ENCODE measurements at places on chromosomes 11 and 22.

- no peaks in the 10 kb centered on the region for H3K4me1 ChIP-seq
- H3K27ac ChIP-seq: no peak overlapping the region
- DNase-seq: no peak
- no peak overlapping the region for H3K4me3 ChIP-seq
- no peaks in the 10 kb centered on the region for H3K27me3 ChIP-seq
These were observed 15.5 kb downstream of the FLI1 start for GRCh38 chr11:128709402-128709801.

GRCh38 chr11:23078289-23078971, 218.2 kb upstream of the CCDC179 start:
- H3K4me1 ChIP-seq: no peaks in the 10 kb centered on the region
- no peak overlapping the region for H3K27ac ChIP-seq

GRCh38 chr11:28981381-28981780, 873.2 kb downstream of the METTL15 start:
- no peaks in the 10 kb centered on the region for H3K36me3 ChIP-seq
- no peak for DNase-seq
- no peaks in the 10 kb centered on the region for H3K4me1 ChIP-seq
- no peak overlapping the region for H3K27ac ChIP-seq

DNA sequence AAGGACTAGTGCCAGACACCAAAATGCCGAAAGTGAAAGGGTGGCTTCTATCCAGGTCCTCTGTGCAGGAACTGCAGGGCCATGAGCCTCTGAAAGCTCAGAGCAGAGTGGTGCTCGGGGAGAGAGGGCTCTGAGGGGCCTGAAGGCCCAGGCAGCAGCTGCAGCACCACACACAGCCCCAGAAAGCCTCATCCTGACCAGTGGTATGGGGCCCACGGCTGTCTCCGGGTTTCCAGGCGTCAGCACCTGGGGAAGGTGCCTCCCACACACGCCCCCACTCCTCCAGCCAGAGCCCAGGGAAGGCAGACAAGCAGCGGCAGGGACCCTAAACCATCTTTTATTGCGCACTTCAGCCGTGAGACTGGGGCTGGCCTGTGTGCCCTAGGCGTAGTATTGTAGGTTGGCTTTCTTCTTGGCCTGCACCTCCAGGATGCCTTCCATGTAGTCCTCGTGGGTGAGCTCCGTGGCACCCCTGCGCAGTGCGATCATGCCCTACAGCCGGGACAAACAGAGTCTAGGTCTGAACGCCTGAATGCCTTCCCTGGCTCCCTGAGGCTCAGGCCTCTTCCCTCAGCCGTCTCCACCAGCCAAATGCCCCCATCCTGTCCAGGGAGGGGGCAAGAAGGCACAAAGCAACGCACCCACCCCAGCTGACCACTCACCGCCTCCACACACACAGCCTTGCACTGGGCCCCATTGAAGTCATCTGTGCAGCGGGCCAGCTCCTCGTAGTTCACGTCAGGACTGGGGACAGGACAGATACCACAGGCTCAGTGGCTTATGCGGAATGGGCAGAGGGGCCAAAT, 7.6 kb downstream of the PSMC3 start:
- H3K27ac ChIP-seq: no peak overlapping the region
- no peak overlapping the region for H3K4me3 ChIP-seq
- H3K4me1 ChIP-seq: peaks cover 34% of the 10 kb centered on the region
- DNase-seq: no peak
- H3K27me3 ChIP-seq: no peaks in the 10 kb centered on the region

- no peak for DNase-seq
- H3K27me3 ChIP-seq: no peaks in the 10 kb centered on the region
- H3K4me3 ChIP-seq: no peak overlapping the region
- H3K27ac ChIP-seq: no peak overlapping the region
These were observed 66.1 kb downstream of the STK33 start for GRCh38 chr11:8527939-8528338.

- peaks cover 14% of the 10 kb centered on the region for H3K36me3 ChIP-seq
- H3K4me1 ChIP-seq: peaks cover 32% of the 10 kb centered on the region
- no peak for DNase-seq
- peak overlapping the region; percentile 98 for H3K27ac ChIP-seq
- H3K27me3 ChIP-seq: no peaks in the 10 kb centered on the region
These were observed 1.6 kb downstream of the IFITM10 start for GRCh38 chr11:1748636-1749394.

GRCh38 chr11:69390561-69390960, 90.9 kb upstream of the LINC01488 start:
- no peaks in the 10 kb centered on the region for H3K36me3 ChIP-seq
- no peak for DNase-seq
- H3K4me3 ChIP-seq: no peak overlapping the region
- H3K4me1 ChIP-seq: no peaks in the 10 kb centered on the region

- no peaks in the 10 kb centered on the region for H3K36me3 ChIP-seq
- H3K4me3 ChIP-seq: no peak overlapping the region
- H3K4me1 ChIP-seq: no peaks in the 10 kb centered on the region
- no peak for DNase-seq
- no peak overlapping the region for H3K27ac ChIP-seq
These were observed 30.1 kb upstream of the ALDH3B2 start for GRCh38 chr11:67704524-67704923.

DNA sequence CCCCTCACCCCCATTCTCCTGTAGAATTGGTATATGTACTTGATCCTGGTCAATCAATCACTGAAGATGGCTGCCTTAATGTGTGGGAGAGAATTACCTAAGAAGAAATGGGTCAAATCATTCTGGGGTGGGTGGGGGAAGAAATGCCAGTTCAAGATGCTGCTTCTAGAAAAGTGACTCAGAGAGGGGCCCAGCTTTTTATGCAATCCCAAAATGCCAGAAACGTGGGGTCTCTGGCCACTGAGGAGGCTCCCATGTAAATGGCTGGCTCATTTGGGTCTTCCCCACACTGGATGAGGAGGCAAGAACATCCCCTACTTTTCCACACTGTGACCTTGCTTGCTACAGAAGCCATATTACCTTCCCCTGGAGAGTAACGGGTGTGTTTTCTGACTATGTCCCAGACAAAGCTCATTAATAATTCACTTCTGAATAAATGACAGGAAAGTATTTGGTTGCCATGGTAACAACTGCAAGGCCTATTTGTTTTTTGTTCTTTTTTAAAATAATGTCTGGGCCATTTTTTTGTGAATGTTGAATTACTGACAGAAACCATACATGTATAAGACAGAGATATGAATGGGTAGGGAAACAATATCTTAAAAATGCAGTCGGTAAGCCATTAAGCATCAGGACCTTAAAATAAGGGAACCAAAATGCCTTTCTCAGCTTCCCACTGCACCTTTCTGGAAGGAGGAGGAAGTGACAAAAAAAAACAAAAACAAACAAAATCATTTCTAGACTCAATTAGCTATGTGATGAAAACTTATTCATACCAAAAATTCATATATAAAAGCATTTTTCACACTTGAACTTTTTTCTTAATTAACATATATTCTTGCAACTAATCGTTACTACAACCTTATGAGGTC, 32.0 kb downstream of the SLC1A2 start:
- H3K4me3 ChIP-seq: no peak overlapping the region
- no peak for DNase-seq
- no peaks in the 10 kb centered on the region for H3K36me3 ChIP-seq
- H3K4me1 ChIP-seq: peaks cover 11% of the 10 kb centered on the region

DNA sequence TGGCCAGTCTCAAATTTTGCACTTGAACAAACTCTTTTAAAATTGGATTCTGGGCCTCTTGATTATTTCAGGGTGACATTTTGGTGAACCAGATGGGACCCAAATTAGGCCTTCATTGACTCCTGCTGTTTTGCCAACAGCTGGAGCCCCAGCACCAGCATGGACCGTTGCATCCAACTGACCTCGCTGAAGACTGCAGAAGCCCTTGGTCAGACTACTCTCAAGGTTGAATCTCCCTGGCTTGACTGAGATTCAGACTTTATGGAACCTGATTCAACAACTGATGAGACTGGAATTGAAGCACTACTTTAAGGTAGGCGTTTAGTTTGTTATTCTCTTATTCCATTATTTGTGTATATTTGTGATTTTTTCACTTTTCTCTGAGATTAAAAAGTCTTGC, 41.7 kb downstream of the NARS2 start:
- no peaks in the 10 kb centered on the region for H3K36me3 ChIP-seq
- H3K4me3 ChIP-seq: no peak overlapping the region
- DNase-seq: no peak
- no peaks in the 10 kb centered on the region for H3K4me1 ChIP-seq

GRCh38 chr22:45421349-45422055, 8.0 kb downstream of the RIBC2 start:
- no peaks in the 10 kb centered on the region for H3K27me3 ChIP-seq
- H3K27ac ChIP-seq: no peak overlapping the region
- no peak overlapping the region for H3K4me3 ChIP-seq
- no peaks in the 10 kb centered on the region for H3K4me1 ChIP-seq
- H3K36me3 ChIP-seq: no peaks in the 10 kb centered on the region

GRCh38 chr22:19962909-19963806, 21.5 kb upstream of the TXNRD2 start:
- no peak overlapping the region for H3K4me3 ChIP-seq
- peaks cover 23% of the 10 kb centered on the region for H3K36me3 ChIP-seq
- no peaks in the 10 kb centered on the region for H3K27me3 ChIP-seq
- H3K4me1 ChIP-seq: peaks cover 5% of the 10 kb centered on the region
- DNase-seq: no peak

GRCh38 chr11:127651888-127652221, 651.3 kb upstream of the KIRREL3 start:
- no peak overlapping the region for H3K27ac ChIP-seq
- H3K27me3 ChIP-seq: no peaks in the 10 kb centered on the region
- no peak overlapping the region for H3K4me3 ChIP-seq
- no peaks in the 10 kb centered on the region for H3K36me3 ChIP-seq
- no peaks in the 10 kb centered on the region for H3K4me1 ChIP-seq

DNA sequence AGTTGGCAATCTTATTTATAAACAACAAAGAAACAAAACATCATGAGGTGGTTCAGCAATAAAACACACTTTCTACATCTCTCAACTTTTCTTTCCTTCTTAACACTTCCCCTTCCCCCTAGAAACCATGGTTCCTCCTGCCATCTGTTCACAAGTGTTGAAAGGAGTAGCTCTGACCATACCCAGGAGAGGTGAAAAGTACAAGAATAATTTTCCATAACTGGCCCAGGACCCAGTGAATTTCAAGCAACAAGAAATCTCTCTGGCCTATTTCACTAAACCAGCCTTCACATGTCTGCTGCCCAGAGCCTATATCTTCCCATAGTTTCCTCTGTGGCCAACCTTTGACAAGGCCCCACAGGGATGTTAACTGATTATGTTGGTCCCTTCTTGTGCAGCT, 98.2 kb upstream of the CEP126 start:
- no peak for DNase-seq
- no peaks in the 10 kb centered on the region for H3K36me3 ChIP-seq
- H3K27ac ChIP-seq: no peak overlapping the region
- H3K27me3 ChIP-seq: no peaks in the 10 kb centered on the region
- H3K4me1 ChIP-seq: no peaks in the 10 kb centered on the region

- H3K4me3 ChIP-seq: peak overlapping the region; percentile 89
- peak overlapping the region; percentile 82 for H3K27ac ChIP-seq
- peaks cover 62% of the 10 kb centered on the region for H3K4me1 ChIP-seq
- DNase-seq: no peak
These were observed 1.2 kb downstream of the DGCR2 start for GRCh38 chr22:19120829-19121630.

DNA sequence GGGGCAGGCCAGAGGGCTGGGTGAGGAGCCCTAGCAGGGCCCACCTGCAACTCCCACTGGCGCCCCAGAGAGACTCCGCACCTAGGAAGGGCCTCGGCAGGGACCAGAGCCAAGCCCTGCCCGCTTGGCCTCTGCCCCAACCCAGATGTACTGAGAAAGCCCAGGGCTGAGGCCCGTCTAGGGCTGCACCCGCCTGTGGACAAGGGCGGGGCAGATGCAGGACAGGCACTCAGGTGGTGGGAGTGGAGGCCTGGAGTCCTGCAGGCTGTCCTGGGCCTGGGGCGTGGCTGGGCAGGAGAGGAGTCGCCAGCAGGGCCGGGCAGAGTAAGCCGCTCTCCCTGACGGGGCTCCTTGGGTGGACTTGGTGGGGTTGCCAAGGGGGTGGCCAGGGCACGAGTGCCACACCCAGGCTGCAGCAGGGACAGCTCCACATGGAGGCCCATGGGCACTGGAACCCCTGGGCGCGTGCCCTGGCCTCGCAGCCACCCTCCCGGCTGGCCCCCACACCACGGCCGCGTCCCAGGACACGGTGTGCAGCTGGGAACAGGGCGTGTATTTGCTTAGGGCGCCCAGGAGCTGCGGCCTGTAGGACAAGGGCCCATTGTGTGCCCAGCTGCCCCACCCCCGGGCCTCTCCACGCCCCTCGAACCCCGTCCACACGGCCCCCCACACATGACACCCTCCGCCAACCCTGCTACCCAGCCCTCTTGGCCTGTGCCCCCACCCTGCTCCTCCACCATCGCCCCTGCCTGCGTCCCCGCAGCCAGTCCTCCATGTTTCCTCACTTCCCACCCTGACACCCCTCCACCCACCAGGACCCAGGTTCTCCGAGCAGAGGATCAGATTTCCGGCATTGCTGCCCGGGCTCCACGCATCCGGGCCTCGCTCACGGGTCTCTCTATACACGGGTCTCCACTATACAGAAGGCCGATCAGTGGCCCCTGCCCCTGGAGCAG, 11.3 kb upstream of the PIM3 start:
- H3K27ac ChIP-seq: no peak overlapping the region
- H3K4me1 ChIP-seq: peaks cover 25% of the 10 kb centered on the region
- H3K36me3 ChIP-seq: no peaks in the 10 kb centered on the region
- no peak for DNase-seq

- no peaks in the 10 kb centered on the region for H3K4me1 ChIP-seq
- H3K36me3 ChIP-seq: no peaks in the 10 kb centered on the region
- DNase-seq: no peak
These were observed 358.4 kb downstream of the OPCML start for GRCh38 chr11:133173810-133174412.

GRCh38 chr22:49161002-49161850, 666.4 kb downstream of the BRD1 start:
- DNase-seq: no peak
- H3K27ac ChIP-seq: no peak overlapping the region
- no peaks in the 10 kb centered on the region for H3K27me3 ChIP-seq
- no peaks in the 10 kb centered on the region for H3K36me3 ChIP-seq
- no peak overlapping the region for H3K4me3 ChIP-seq

GRCh38 chr11:68546555-68546954, 86.0 kb downstream of the PPP6R3 start:
- DNase-seq: no peak
- no peak overlapping the region for H3K27ac ChIP-seq
- no peaks in the 10 kb centered on the region for H3K27me3 ChIP-seq
- H3K4me1 ChIP-seq: peaks cover 42% of the 10 kb centered on the region
- peaks cover 10% of the 10 kb centered on the region for H3K36me3 ChIP-seq

Measured in thoracic aorta (tissue), 2 donors.